ENCODE measurements at places on chromosomes 4 and X.

- DNase-seq, result no peak
Measured at GRCh38 chr4:39427520-39428114, 20.9 kb downstream of the KLB start.

DNA sequence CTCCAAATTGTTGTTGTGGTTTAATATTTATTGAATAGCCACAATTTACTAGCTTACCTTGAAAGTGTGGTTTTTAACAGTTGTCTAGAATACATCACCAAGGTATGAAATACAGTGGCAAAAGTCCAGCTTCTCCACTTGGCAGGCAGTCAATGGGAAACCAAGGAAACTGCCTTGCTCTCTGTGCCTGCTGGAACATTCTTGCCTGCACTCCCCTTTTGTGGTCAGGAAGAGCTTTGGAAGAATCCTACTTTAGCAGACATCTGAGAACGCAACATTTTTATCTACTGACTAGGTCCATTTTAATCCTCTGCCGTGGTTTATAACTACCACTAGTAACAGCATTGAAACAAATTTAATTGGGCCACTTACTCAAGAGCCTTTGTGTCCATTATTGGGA is 64.5 kb downstream of the TENM3 start:
- DNase-seq, result no peak

GRCh38 chr4:165319030-165319429 is 8.4 kb upstream of the MSMO1 start:
- no peak for DNase-seq

GRCh38 chrX:39969099-39969818 is 128.5 kb downstream of the BCOR start:
- no peak for DNase-seq

- DNase-seq, result no peak
Measured at GRCh38 chrX:20825984-20826383, 548.2 kb upstream of the CNKSR2 start.

- DNase-seq, result no peak
Measured at GRCh38 chr4:7027284-7027683, 15.9 kb upstream of the TADA2B start.

Data from D721Med (cell line).